ENCODE measurements at places on chromosomes 5 and 9. TPM values are rescaled to one million over a fixed set of nuclear protein-coding genes. Genes with fewer than 3 reads are reported as not detected.

Gene FGD3
- 95.7 TPM for total RNA-seq

Gene SUSD3
- total RNA-seq: 35.6 TPM

Gene ANKRD18B
- total RNA-seq: 0.61 TPM

Gene BTNL3
- not detected for total RNA-seq

Gene GRXCR2
- not detected for total RNA-seq

Gene THOC3
- total RNA-seq: 25.5 TPM

Gene ECPAS
- total RNA-seq: 36.6 TPM

Gene CEP72
- total RNA-seq: 8.0 TPM

Gene FBXW11
- 24.0 TPM for total RNA-seq

Gene SH3PXD2B
- total RNA-seq: 0.60 TPM

DNA sequence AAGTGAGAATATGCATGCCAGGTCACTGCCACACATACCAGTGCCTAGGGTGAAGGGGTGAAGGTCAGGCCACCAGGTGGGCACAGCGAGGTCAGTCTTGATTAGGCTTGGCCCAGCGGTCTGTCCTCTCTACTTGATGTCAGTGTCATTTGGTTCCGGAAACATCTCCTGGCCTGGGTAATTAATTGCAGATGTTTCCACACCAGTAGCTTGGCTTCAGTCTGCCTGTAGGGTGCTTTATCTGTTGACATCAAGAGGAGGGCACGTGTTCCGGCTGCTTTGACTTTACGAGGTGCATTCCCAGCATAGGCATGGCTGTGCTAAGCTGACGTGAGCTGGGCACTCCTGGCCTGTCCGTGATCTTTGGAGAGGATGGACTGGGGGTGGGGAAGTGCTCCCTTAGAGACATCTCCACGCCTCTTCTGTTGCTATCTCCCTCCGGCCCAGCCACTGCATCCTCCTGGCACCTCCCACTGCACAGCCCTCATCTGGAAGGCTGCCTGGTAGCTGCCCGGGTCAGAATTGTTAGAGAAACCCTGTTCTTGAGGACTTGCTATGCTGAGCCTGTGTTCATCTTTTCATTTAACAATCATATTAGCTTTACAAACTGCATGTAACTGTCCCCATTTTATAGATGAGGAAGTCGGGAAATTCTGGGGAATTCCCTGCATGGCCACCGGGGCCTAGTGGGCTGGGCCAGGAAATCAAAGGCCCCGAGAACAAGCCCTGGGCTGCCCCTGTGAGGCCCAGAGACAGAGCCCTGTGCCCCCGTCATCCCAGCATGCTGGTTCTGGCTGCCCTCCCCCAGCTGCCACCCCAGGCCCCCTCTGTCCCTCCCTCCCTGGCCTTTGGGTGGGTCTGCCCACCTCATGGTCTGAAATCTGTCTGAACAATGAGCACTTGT lies 29.1 kb downstream of the JADE2 start:
- H3K4me3 ChIP-seq: no peak overlapping the region
- no peaks in the 10 kb centered on the region for H3K27me3 ChIP-seq
- peak; percentile 16 for DNase-seq
- peaks cover 78% of the 10 kb centered on the region for H3K36me3 ChIP-seq

DNA sequence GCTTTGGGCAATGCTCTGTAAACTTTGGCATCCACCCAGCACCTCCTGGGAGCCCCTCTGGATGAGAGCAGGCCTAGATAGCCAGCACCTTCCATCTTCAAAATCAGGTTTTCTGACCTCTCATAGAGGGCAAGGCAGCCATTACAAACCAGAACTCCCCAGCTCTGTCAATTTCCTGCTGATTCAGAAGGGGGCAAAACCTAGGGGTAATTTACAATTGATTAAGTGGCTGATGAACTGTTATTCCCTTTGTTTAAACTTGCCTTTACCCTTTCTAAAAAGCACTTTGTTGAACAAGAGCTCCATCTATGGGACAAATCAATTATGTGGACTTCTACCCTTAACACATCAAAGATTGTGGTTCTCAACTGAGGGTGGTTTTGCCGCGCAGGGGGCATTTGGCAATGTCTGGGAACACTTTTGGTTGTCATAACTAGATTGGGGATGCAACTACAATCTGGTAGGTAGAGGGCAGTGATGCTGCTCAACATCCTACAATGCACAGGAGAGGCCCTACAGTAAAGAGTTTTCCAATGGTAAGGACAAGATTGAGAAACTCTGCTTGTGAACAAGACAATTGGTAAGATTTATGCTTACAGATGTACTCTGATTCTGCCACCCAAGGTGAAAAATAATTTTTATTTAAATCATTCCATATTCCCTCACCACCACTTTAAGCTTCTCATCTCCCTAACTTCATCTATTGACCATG lies 184.1 kb downstream of the MARCHF11 start:
- no peaks in the 10 kb centered on the region for H3K4me1 ChIP-seq
- H3K36me3 ChIP-seq: no peaks in the 10 kb centered on the region
- H3K27me3 ChIP-seq: no peaks in the 10 kb centered on the region
- DNase-seq: no peak

- no peaks in the 10 kb centered on the region for H3K4me1 ChIP-seq
- no peak overlapping the region for H3K27ac ChIP-seq
- no peaks in the 10 kb centered on the region for H3K36me3 ChIP-seq
- DNase-seq: no peak
These were observed 536.3 kb upstream of the PTPRD start for GRCh38 chr9:11149065-11149464.

- H3K27me3 ChIP-seq: no peaks in the 10 kb centered on the region
- H3K4me3 ChIP-seq: no peak overlapping the region
- H3K36me3 ChIP-seq: no peaks in the 10 kb centered on the region
- no peaks in the 10 kb centered on the region for H3K4me1 ChIP-seq
- DNase-seq: no peak
These were observed 93.6 kb upstream of the TSLP start for GRCh38 chr5:110977915-110978314.

DNA sequence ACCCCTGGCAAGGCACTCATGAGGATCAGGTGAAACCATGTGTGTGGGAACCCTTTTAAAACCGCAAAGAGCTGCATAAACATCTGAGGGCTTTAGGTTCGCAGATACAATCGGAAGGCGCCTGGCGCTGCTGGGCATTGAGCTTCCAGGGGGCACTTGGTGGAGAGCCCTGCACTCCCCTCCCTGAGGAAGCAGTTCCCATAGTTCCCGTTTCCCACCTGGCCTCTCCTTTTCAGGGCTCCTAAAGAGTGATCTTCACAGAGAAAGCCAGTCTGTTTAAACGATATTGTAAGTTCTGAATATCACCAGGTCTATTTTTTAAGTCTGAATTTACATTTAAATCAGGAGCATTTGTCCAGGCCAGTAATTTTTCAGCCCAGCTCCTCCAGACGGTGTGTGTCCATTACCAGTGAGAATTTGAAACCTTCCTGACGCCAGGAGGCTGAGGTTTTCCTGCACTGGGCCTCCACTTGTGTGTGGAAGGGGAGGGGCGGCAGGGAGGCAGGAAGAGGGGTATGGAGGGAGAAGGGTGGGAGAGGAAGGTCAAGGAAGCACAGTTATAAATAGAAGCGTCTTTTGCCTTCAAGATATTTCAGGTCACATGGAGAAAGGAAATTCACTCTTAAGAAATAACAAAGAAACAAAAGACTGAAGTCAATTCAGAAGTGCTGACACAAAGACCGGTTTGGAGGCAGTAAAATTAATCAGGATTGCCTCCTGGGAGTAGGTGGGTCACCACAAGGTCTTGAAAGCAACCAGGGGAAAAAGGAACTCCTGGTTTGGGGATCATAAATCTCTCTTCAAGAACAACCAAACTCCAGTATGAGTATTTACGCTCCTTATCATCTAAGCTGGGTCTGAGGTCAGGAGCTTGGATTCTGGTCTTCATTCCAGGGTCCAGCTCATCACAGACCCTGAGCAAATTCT lies 14.3 kb upstream of the MGAT1 start:
- H3K27ac ChIP-seq: no peak overlapping the region
- no peaks in the 10 kb centered on the region for H3K36me3 ChIP-seq
- no peaks in the 10 kb centered on the region for H3K27me3 ChIP-seq
- peak overlapping the region; percentile 5 for H3K4me3 ChIP-seq

GRCh38 chr5:119022017-119022745 lies 33.8 kb upstream of the DTWD2 start:
- H3K36me3 ChIP-seq: no peaks in the 10 kb centered on the region
- no peaks in the 10 kb centered on the region for H3K27me3 ChIP-seq
- no peak for DNase-seq
- H3K27ac ChIP-seq: no peak overlapping the region

- H3K4me1 ChIP-seq: no peaks in the 10 kb centered on the region
- no peaks in the 10 kb centered on the region for H3K36me3 ChIP-seq
- H3K27me3 ChIP-seq: no peaks in the 10 kb centered on the region
- DNase-seq: no peak
- no peak overlapping the region for H3K27ac ChIP-seq
- H3K4me3 ChIP-seq: no peak overlapping the region
These were observed 57.3 kb upstream of the FNIP1 start for GRCh38 chr5:131854134-131854533.

DNA sequence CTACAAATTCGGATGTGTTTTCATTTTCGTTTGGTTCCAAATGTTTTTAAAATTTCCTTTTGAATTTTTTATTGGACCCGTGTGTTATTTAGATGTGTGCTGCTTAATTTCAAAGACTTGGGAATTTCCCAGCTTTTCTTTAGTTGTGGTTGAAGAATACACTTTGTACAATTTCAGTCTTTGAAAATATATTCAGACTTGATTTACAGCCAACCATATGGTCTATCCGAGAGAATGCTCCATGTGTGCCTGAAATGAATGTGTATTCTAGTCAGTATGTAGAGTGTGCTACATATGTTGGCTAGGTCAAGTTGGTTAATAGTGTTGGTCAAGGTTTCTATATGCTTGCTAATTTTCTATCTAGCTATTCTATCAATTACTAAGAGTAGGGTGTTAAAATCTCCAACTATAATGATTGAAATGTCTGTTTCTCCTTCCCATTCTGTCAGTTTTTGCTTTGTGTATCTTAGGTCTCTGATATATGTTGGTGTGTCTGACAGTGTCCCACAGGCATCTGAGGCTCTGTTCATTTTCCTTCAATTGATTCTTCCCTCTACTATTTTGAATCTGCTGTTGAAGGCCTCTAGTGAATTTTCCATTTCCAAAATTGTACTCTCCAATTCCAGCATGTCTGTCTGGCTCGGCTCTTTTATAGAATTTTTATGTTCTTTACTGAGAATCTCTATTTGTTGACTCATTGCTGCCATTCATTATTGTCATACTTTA lies 36.2 kb downstream of the RNF130 start:
- H3K4me1 ChIP-seq: no peaks in the 10 kb centered on the region

- no peaks in the 10 kb centered on the region for H3K4me1 ChIP-seq
- H3K36me3 ChIP-seq: no peaks in the 10 kb centered on the region
- H3K27me3 ChIP-seq: peaks cover 10% of the 10 kb centered on the region
- H3K4me3 ChIP-seq: no peak overlapping the region
- H3K27ac ChIP-seq: no peak overlapping the region
- DNase-seq: no peak
These were observed 133.8 kb downstream of the SPOCK1 start for GRCh38 chr5:137365126-137365865.

GRCh38 chr9:134053941-134054761 lies 13.7 kb downstream of the BRD3 start:
- no peak overlapping the region for H3K27ac ChIP-seq
- H3K4me1 ChIP-seq: peaks cover 25% of the 10 kb centered on the region
- no peaks in the 10 kb centered on the region for H3K27me3 ChIP-seq

GRCh38 chr5:61416420-61416819 lies 84.4 kb downstream of the ZSWIM6 start:
- no peaks in the 10 kb centered on the region for H3K27me3 ChIP-seq
- H3K4me3 ChIP-seq: no peak overlapping the region
- no peak for DNase-seq

DNA sequence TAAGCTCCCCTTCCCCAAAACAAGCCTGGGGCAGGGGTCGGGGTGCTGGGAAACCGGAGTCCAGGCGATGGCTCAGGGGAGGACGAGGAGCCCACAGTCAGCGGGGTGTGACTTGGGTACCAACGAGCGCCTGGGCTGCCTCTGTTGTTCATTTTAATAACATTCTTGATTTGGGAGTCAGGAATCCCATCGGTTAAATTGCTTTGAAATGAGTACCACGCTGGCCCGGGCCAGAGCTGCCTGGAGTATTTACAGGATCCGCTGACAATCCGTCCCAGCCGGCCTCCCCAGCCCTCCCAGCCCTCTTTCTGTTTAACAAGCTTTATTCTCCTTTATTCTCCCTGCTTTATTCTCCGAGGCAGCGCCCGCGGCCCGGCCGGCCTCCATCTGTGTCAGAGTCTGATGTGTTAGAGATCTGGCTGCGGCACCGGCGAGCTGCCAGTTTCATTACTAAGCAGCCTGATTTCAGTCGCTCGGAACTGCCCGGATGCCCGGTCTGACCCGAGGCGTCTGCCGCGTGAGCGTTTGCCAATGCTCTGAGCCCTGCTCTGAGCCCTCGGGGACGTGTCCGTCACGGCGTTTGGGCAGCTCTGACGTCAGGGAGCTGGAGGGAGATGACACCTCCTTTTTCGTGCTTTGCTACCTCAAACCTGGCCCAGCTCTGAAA lies 16.5 kb upstream of the QRFP start:
- no peaks in the 10 kb centered on the region for H3K4me1 ChIP-seq
- DNase-seq: no peak
- no peaks in the 10 kb centered on the region for H3K36me3 ChIP-seq

- H3K36me3 ChIP-seq: no peaks in the 10 kb centered on the region
- peaks cover 8% of the 10 kb centered on the region for H3K27me3 ChIP-seq
- H3K27ac ChIP-seq: no peak overlapping the region
- peaks cover 15% of the 10 kb centered on the region for H3K4me1 ChIP-seq
- no peak overlapping the region for H3K4me3 ChIP-seq
- no peak for DNase-seq
These were observed 18.6 kb downstream of the SLC6A7 start for GRCh38 chr5:150208187-150209098.

GRCh38 chr9:106886111-106887046 lies 23.4 kb downstream of the ZNF462 start:
- H3K4me3 ChIP-seq: no peak overlapping the region
- no peak for DNase-seq
- H3K4me1 ChIP-seq: no peaks in the 10 kb centered on the region
- no peak overlapping the region for H3K27ac ChIP-seq
- H3K36me3 ChIP-seq: no peaks in the 10 kb centered on the region

GRCh38 chr5:83404182-83404716 lies 67.3 kb upstream of the VCAN start:
- H3K4me3 ChIP-seq: no peak overlapping the region
- no peaks in the 10 kb centered on the region for H3K27me3 ChIP-seq
- no peaks in the 10 kb centered on the region for H3K36me3 ChIP-seq
- H3K27ac ChIP-seq: no peak overlapping the region
- no peaks in the 10 kb centered on the region for H3K4me1 ChIP-seq
- no peak for DNase-seq
